CD4-positive, alpha-beta T cell treated with Interleukin-17A for 1 hour (primary cell): ENCODE measurements at places on chromosomes 2 and 18.

DNA sequence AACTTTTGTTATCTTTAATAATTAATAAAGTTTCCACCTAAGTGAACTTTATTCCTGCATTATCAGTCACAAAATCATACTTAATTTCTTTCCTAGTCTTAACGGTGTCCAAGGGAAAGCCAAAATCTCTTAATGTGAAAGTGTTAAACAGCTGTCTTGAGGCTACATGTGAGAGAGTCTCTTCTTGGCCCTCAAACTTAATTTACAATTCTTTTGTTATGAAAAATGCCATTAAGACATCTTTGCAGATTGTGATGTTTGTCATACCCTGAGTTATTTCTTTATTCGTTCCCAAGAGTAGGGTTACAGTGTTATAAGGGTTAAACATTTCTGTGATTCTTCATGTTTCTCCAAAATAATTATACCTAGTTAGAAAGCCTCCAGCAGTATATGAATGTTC, 64.6 kb downstream of the ANKRD12 start:
- DNase-seq: no peak

GRCh38 chr2:227222292-227222691, 57.9 kb downstream of the COL4A3 start:
- DNase-seq: no peak

DNA sequence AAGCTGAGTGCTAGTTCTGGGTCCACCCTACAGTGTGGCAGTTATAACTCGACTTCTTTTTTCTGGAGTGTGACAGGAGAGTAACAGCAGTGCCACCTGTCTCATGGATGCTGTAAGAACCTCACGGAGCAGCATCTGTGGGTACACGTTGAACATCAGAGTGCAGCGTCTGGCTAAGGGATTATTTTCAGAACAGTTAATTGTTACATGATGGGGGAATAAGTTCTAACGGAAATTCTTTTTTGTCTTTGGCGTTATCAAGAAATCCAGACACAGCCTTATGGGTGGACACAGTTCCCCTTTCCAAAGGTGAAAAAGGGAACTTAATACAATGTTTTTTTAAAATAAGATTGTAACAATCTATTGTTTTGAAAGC, 28.3 kb upstream of the TOGARAM2 start:
- DNase-seq: no peak

DNA sequence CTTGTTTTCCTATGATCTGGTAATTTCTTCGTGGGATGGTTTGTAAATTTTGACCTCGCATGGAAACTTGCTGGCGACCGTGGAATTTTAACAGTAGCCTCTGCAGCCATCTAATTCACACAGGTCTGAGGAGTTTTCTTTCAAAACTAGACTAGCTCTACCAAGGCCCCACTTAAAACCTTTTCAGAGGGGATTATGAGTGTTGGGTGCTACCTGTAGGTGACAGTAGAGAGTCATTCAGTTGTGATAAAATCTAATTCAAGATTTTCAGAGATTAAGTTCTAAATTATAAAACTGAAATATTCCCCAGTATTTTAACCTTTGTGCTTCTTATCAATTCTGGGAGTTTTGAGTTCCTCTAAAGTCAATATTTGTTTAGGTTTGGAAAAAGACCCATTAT, 31.0 kb downstream of the THSD7B start:
- no peak for DNase-seq

DNA sequence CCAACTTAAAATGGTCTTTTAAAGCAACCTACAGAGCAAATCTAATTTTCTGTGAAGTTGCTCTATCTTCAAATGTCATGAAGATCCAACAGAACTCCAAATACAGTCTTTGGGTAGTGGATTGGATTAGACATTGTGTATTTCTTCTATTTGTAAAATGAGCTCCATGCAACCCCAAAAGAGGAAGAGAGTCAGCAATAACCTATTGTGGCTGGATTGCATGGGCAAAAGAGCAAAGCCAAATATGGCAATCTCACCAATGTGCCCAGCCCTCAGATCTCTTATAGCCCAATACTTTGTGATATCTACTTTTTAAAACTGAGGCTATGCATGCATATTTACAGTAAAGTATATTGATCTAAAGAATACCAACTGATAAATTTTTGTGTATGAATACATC, 146.3 kb downstream of the TXNL1 start:
- no peak for DNase-seq

DNA sequence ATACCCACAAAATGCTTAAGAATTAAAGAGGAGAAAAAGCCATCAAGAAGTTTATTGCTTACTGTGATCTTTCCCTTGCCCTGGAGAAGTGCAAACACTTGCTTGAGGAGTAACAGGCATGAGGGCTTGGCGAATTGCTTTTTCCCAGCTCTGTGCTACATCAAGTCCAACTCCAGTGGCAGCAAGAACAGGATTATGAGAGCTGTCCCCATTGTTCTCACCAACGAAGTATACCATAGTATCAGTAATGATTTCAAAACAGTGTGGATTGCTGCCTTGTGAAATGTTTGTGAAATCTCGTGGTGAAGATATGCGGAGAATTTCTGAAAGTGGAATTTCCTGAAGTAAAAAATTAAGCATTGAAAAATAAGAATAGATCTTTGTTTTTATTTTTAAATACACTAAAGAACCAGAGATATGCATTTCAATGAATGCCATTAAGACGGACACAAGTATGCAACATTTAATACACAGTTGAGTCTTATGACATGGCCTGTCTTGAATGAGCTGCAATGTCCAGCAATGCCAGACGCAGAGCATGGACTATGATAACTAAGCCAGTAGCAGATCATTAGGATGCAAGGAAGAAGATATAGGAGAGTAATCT, 43.0 kb downstream of the NDUFAF7 start:
- DNase-seq: no peak

GRCh38 chr2:46157966-46158310, 139.3 kb upstream of the EPAS1 start:
- no peak for DNase-seq

DNA sequence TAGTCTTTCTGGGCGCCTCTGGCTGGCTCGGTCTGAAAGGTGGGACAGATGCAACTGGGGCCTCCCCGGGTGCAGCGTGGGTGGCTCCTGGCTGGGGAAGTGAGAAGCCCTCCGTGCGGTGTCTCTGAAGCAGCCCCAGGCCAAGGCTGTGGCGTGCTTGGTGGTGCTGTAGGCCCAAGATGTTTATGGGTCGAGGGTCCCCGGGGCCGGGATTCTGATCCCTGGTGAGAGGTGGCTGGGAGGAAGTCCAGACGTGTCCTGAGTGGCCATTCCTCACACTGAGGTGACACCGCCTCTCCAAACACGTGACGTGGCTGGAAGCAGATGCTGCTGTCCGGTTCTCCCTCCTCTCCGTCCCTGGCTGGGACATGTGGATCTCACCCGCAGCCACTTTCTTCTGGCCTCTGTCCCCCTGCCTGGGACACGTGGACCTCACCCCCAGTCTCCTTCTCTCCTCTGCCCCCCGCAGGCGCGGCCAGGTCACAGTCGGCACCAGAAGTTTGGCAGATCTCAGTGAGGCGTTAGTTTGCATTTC, 12.6 kb downstream of the RTP5 start:
- DNase-seq: peak; percentile 30

DNA sequence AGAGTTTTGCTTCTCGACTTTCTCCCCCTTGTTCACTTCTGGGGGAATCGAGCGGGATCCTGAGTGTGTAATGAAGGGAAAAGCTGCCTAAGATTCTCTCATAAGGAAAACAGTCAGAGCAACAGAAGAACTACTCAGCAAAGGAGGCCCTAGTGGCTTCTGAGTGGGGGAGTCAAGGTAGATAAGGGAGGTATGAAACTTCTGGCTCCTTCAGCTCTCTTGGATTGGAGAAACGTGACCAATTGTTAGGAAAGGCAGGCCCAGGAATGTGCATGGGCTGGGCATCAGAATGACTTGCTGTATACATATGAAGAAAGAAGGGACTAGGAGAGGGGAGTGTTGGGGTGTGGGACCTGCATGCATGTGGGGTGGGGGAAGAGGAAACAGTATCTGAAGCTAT, 73.1 kb downstream of the KCNS3 start:
- no peak for DNase-seq

DNA sequence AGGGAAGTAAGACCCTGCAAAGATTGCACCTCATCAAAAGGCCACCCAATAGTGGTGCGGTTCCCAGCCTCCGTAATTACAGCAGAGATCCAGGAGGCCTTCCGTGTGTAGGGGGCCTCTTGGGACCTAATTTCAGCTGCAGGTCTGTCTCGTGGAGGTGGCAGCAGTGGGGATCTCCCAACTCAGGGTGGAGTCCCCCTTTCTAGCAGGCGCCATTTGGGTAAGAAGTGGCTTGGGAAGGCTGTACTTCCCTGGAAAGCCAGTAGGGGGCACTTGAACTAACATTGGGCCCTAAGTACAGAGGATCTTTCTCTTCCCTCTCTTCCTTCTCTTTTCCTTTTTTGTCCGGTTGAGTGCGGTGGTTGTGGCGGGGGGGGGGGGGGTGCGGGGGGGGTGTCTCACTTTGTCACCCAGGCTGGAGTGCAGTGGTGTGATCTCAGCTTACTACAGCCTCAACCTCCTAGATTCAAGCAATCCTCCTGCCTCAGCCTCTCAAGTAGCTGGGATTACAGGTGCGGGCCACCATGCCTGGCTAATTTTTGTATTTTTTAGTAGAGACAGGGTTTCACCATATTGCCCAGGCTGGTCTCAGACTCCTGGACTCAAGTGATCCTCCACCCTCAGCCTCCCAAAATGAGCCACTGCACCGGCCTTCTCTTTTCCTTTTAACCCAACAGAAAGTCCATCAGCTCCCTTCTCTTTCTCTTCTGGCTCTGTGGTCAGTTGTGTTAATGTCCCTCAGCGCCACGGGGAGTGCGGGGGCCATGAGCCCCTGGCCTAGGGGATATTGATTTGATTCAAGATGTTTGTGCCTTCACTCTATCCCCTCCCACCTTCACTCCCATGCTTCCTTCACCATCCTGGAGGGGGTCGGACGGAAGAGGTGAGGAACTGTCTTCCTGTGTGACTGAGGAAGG, 32.0 kb downstream of the CENPO start:
- peak; percentile 39 for DNase-seq

DNA sequence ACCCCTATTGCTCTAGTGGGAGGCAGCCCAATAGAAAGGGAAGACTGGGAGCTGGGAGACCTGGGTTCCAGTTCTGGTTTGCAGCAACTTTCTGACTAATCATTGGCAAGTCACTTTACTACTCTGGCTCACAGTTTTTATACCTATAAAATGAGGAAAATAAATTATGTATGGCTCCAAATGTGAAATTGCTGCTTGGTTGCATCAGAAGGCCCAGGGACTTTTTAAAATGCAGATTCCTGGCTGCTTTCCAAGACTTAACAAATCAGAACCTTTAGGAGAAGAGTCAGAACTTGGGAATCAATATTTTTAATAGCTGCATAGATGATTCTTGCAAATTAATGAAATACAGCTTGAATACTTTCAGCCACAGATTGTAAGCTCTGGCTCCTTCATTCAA, 943.9 kb downstream of the EPHA4 start:
- no peak for DNase-seq

GRCh38 chr2:96107708-96108065, 8.7 kb downstream of the ADRA2B start:
- DNase-seq: no peak

DNA sequence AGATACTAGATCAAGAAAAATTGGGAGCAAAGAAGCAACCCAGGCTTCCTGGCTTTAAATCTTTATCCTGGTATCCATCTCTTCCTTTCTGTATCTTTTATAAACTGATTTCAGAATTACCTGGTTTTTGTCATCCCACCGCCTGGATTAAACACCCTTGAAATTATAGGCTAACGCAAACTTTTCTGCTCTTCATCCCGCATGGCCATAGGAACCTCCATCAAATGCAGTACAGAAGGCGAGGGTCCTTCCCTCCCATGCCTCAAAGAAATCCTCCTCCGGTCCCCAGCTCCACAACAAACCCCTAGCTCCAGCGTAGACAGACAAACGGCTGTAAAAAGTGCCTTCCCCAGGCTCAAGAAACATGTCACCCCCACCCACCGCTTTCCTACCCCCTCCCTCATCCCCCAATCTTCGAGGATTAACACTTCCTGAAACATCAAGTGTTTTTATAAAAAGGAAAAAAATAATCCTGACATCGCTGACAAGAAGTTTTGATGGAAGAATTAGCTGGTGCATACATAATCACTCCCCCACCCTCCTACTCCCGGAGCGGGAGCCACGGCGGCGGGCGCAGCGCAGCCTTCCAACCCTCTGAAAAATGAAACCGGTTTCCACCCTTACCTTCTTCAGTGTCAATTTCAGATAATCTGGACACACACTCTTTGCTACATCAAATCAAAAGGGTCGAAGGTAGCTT, 7.6 kb downstream of the DLX1 start:
- no peak for DNase-seq

GRCh38 chr2:122960759-122961641, 1064.1 kb upstream of the CNTNAP5 start:
- DNase-seq: no peak

GRCh38 chr18:11081009-11081532, 68.3 kb downstream of the PIEZO2 start:
- DNase-seq: no peak
